ENCODE measurements at places on chromosomes 1 and 21. TPM values are rescaled to one million over a fixed set of nuclear protein-coding genes. Genes with fewer than 3 reads are reported as not detected.
A peak's percentile ranks its signal among the peaks of the same experiment; 100 is the strongest.

The TRABD2B gene
- total RNA-seq = not detected

The ZMYND12 gene
- 1.3 TPM for total RNA-seq

The RGSL1 gene
- not detected for total RNA-seq

The PLEKHN1 gene
- total RNA-seq = 2.2 TPM

The FOXO6 gene
- total RNA-seq = not detected

The FAM72B gene
- not detected for total RNA-seq

The PLPP3 gene
- total RNA-seq = 0.94 TPM

The EXO1 gene
- total RNA-seq = 0.44 TPM

The SLC44A3 gene
- 2.3 TPM for total RNA-seq

The ATP1A4 gene
- total RNA-seq = not detected

The KRTAP21-2 gene
- not detected for total RNA-seq

The S100A2 gene
- total RNA-seq = 0.87 TPM

The GREM2 gene
- 1.8 TPM for total RNA-seq

The CHRM3 gene
- 0.17 TPM for total RNA-seq

The TRNP1 gene
- not detected for total RNA-seq

The AADACL3 gene
- not detected for total RNA-seq

The LRRC39 gene
- 1.3 TPM for total RNA-seq

The OR2T2 gene
- total RNA-seq = not detected

The CLCA1 gene
- not detected for total RNA-seq

The CTSE gene
- not detected for total RNA-seq

The CNIH4 gene
- total RNA-seq = 50.9 TPM

GRCh38 chr1:100721526-100722207 is 2.1 kb downstream of the VCAM1 start:
- H3K27me3 ChIP-seq = peaks cover 5% of the 10 kb centered on the region
- no peak overlapping the region for H3K4me3 ChIP-seq
- no peaks in the 10 kb centered on the region for H3K4me1 ChIP-seq
- no peaks in the 10 kb centered on the region for H3K36me3 ChIP-seq
- no peak for DNase-seq

DNA sequence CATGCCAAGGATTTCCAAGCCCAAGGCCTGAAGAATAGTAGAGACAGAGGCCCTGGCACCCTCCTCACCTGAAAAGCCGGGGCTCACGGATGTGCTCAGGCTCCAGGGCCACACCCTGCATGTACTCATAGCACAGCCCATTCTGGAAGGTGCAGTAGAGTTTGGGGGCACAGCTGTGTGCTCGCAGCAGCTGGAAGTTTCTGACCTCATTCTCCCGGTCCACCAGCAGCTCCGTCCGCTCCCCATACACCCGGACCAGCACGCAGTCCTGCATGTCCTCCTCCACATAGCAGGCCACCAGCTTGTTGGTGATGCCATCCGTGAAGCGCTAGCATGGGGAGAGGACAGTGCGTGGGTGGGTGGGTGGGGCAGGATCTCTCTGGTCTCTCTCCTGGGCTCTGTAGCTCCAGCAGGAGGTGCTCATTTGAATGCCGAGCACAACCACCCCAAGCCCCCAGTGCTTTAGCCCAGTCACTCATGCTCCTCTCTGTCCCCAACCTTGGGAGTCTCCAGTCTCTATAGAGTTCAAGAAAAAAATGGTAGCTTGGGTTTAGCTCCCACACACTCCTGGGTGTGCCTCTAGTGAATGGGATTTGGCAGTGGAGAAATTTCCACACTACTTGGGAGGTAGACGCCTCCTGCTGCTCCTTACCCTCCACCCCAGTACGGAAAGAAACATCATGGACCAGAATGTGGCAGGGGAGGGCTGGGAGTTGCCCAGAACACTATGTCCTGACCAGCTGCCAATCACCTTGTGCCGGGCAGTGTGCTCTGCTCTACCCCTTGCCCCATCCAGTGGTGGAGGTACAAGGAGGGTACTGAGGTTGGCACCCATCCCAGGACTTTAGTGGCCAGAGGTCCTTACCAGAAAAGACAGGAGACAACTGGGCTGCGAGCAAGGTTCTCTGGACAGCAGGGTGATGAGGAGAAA is 1.9 kb downstream of the ETNK2 start:
- DNase-seq = no peak
- peaks cover 8% of the 10 kb centered on the region for H3K4me1 ChIP-seq
- H3K27ac ChIP-seq = no peak overlapping the region
- H3K36me3 ChIP-seq = no peaks in the 10 kb centered on the region
- H3K4me3 ChIP-seq = no peak overlapping the region

GRCh38 chr1:155176544-155177071 is 3.0 kb downstream of the TRIM46 start:
- H3K27ac ChIP-seq = no peak overlapping the region
- H3K4me1 ChIP-seq = peaks cover 46% of the 10 kb centered on the region
- no peak overlapping the region for H3K4me3 ChIP-seq
- peak; percentile 77 for DNase-seq

DNA sequence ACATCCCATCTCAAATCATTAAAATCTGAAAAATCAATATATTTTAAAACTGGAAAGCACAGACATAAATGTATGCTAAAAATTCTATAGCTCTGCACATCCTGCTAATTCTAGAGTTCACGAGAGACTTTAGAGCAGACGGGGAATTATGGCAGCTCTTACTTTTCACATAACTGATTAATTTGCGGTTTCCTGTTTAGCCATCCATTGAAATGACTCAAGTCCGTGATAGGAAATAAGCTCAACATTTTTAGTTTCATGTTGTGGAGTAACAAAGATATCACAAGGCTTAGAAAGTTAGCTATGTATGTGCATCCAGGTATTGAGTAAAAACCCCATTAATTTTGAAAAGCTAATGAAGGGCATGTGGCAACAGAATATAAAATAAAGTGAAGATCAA is 123.2 kb downstream of the SMYD2 start:
- no peaks in the 10 kb centered on the region for H3K27me3 ChIP-seq
- H3K4me1 ChIP-seq = no peaks in the 10 kb centered on the region
- no peaks in the 10 kb centered on the region for H3K36me3 ChIP-seq
- H3K27ac ChIP-seq = no peak overlapping the region
- no peak for DNase-seq

DNA sequence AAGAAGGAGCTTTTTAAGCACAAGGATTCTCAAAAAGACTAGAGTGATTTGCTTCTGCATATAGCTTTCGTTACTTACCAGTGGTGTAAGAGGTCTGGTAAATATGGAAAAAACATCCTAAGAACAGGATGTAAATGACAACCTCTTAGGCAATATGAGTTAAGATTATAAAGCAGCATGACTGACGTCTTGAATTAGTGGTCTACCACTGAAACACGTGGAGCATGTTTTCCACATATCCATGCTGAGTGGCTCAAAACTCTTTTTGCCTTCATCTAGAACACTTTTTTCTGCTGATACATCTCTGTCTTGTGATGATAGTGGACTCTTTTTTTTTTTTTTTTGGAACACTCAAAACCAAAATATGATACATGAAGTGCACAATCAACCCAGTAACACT is 44.6 kb downstream of the RCAN1 start:
- H3K36me3 ChIP-seq = no peaks in the 10 kb centered on the region
- H3K27me3 ChIP-seq = no peaks in the 10 kb centered on the region
- H3K4me1 ChIP-seq = no peaks in the 10 kb centered on the region

DNA sequence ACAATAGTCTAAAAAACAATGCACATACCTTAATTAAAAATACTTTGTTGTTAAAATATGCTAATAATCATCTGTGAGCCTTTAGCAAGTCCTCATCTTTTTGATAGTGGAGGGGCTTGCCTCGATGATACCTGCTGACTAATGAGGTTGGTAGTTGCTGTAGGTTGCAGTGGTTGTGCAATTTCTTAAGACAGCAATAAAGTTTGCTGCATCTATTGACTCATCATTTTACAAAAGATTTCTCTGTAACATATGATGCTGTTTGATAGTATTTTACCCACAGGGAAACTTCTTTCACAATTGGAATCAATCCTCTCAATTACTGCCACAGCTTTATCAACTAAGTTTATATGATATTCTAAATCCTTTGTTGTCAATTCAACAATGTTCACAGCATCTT is 7.6 kb downstream of the C1orf87 start:
- no peak overlapping the region for H3K4me3 ChIP-seq
- no peaks in the 10 kb centered on the region for H3K4me1 ChIP-seq
- no peak overlapping the region for H3K27ac ChIP-seq
- H3K36me3 ChIP-seq = no peaks in the 10 kb centered on the region
- no peak for DNase-seq
- no peaks in the 10 kb centered on the region for H3K27me3 ChIP-seq

DNA sequence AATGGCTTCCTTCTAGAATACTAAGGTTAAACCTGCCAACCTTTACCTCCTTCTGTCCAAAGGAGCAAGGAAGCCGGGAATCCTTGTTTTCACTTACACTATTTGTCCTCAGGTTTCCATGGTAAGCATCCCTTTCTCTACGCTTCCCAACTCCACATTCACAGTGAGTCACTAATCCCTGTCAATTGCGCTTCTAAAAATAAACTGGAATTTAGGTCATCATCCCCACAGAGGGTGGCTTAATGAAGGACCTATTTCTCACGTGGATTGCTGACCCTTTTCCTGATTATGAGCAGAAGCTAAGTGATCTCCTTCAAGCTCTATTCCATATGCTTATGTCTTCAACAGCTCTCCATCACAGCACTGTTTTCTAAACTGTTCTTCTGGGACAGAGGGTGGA is 39.9 kb upstream of the ABCA4 start:
- H3K36me3 ChIP-seq = no peaks in the 10 kb centered on the region
- no peak overlapping the region for H3K27ac ChIP-seq
- no peaks in the 10 kb centered on the region for H3K27me3 ChIP-seq
- no peak for DNase-seq
- H3K4me3 ChIP-seq = no peak overlapping the region
- H3K4me1 ChIP-seq = no peaks in the 10 kb centered on the region

DNA sequence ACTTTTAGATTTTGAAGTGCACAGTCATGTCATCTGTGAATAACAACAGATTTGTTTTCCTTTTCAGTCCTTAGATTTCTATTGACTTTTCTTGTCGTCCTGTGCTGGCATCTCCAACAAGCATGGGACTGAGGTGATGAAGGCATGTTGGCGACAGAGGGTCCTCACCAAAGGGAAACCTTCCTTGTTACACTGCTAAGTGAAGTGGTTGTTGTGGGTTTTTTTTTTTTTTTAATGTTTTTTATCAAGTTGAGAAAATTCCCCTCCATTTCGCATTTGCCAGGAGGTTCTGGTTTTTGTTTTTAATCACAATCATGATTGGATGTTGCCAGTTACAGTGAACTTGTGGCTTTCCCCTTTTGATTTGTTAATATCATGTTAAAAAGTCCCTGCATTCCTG is 24.0 kb downstream of the AGPAT3 start:
- peaks cover 50% of the 10 kb centered on the region for H3K4me1 ChIP-seq
- no peak overlapping the region for H3K27ac ChIP-seq
- peaks cover 4% of the 10 kb centered on the region for H3K36me3 ChIP-seq
- DNase-seq = no peak

DNA sequence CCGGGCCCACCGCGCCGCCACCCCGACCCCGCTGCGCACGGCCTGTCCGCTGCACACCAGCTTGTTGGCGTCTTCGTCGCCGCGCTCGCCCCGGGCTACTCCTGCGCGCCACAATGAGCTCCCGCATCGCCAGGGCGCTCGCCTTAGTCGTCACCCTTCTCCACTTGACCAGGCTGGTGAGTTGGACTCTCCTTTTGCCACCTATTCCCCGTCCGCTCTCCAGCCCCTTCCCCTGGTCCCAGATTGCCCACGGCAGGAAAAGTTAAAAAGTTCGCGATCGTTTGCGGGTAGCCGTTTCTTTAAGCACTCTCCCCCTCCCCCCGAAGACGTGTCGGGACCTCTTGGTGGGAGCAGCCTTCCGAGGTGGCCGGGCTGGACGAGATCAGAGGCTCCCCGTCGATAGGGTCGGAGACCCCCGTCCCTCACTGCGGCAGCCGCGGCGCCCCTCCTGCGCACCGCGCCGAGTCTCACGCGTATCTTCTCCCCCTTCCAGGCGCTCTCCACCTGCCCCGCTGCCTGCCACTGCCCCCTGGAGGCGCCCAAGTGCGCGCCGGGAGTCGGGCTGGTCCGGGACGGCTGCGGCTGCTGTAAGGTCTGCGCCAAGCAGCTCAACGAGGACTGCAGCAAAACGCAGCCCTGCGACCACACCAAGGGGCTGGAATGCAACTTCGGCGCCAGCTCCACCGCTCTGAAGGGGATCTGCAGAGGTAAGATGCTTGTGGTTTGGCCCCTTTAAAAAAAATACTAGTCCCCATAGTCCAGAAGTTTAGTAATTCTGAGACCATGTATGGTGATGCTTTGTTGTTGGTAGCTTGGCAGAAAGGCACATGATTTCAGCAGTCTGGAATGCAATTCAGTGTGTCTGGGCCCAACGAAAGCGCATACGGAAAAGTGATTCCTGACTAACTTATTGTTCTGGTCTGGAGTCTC is 576 bp downstream of the CCN1 start:
- no peak overlapping the region for H3K27ac ChIP-seq
- no peaks in the 10 kb centered on the region for H3K36me3 ChIP-seq
- H3K4me3 ChIP-seq = no peak overlapping the region
- DNase-seq = no peak
- peaks cover 17% of the 10 kb centered on the region for H3K4me1 ChIP-seq
- H3K27me3 ChIP-seq = peaks cover 23% of the 10 kb centered on the region

- no peak overlapping the region for H3K4me3 ChIP-seq
- H3K36me3 ChIP-seq = peaks cover 47% of the 10 kb centered on the region
- H3K4me1 ChIP-seq = peaks cover 36% of the 10 kb centered on the region
Measured at GRCh38 chr1:39258146-39258924, 53.8 kb downstream of the MACF1 start.

- H3K4me1 ChIP-seq = no peaks in the 10 kb centered on the region
- H3K27ac ChIP-seq = no peak overlapping the region
- DNase-seq = no peak
- no peak overlapping the region for H3K4me3 ChIP-seq
- H3K36me3 ChIP-seq = no peaks in the 10 kb centered on the region
Measured at GRCh38 chr1:167791281-167792187, 69.8 kb downstream of the MPZL1 start.

DNA sequence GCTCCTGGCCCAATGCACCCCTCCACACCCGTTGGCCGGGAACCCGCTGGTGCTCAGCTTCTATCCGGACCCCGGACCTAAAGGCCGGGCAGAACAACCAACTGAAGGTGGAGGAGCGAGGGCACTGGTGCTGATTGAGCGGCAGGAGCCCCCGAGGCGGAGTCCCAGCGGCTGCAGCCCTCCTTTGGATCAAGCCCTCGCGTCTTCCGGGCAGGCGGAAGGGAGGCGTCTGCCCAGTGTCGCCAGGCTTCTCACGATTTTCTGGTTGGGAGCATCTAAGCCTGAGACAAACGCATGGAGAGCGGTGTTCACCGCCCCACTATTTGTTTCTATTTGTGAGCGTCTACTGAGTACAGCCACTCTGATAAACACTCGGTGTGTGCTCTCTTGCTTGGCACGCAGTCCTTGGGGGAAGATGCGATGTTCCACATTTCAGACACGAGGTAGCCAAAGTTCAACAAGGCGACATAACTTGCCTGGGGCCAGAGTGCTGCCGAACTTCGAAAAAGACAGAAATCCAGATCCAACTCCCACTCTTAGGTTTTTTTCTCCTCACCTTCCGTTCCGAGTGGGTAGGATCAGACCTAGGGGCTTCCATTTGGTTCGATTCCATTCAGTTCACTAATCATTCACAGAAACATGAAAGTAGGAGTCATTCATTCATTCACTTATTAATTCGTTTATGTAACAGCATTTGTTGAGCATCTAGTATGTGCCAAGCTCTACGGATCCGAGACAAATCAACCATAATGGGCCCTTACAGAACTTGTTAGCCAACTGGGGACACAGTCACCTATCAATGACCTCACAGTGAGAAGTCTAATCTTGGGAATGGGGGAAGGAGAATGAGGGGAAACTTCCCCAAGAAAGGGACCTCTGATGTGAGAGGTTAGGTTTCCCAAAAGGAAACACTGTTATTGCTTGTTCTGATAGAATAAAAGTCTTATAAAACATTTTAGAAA is 4.9 kb upstream of the DMRTA2 start:
- H3K4me3 ChIP-seq = no peak overlapping the region
- no peak for DNase-seq
- no peaks in the 10 kb centered on the region for H3K36me3 ChIP-seq
- H3K27me3 ChIP-seq = peaks cover 54% of the 10 kb centered on the region
- no peak overlapping the region for H3K27ac ChIP-seq
- H3K4me1 ChIP-seq = peaks cover 24% of the 10 kb centered on the region

All from CD4-positive, alpha-beta memory T cell (primary cell).